Activated naive CD4-positive, alpha-beta T cell (primary cell): ENCODE measurements at places on chromosomes 12 and 14.

DNA sequence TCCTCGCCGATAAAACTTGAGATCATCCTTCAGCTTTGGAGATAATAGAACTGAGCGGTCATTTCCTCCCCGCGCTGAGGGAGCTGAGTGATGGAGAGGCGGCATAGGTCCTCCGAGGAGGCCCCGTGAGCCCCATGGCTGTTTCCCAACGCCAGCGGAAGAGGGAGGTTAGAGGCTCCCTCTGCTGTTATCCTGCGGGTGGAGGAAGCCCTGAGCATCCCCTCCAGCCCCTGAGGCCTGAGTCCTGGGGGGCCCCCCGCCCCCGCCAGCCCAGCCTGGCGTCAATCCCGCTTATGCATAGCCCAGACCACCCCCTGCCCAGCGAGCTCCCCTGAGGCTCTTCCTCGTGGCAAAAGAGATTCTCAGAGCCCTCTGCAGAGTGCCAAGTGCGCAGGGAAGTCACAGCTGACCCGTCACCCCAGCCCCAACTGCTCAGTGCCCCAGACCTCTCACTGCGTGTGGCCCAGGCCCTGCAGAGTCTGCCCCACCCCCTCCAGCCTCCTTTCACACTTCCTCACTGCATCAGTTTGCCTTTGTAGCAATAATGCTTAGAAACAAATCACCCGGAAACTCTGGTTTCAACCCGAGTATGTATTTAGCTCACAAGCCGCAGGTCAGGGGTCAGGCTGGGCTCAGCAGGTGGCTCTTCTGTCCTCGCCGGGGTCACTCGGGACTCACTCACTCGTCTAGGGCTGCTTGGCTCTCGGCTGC, 44.7 kb upstream of the GALNT9 start:
- DNase-seq: no peak

DNA sequence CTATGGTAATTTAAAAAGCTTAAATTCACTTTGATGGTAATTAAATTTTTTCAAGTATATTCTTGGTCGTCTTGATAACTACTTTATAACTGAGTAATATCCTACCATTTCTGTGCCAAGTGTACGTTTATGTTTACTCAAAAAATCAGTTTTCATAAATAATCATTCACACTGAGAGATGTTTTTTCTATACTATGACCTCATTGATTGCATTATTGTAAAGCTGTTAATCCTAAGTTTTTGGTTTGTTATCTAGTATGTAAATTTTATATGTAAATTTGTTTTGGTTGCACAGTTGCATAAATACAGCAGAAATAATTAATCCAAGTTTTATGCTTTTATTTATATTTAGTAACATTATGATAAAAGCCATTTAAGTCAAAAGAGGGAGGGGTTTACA, 196.4 kb upstream of the PRICKLE1 start:
- DNase-seq: no peak

DNA sequence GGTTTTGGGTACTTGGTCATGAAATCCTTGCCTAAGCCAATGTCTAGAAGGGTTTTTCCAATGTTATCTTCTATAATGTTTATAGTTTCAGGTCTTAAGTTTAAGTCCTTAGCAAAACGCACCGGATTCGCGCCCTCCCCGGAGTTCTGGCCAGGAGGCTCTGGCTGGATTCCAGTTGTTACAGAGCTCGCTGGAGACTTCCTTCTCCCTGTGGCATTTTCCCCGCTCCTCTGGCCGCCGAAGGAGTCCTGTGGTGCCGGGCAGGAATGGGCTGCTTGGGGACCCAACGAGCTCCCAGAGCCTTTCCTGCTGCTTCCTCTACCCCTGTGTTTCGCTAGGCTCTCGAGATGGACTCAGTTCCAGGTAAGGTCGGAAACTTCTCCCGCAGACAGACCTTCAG, 335.9 kb downstream of the AEBP2 start:
- DNase-seq: no peak

DNA sequence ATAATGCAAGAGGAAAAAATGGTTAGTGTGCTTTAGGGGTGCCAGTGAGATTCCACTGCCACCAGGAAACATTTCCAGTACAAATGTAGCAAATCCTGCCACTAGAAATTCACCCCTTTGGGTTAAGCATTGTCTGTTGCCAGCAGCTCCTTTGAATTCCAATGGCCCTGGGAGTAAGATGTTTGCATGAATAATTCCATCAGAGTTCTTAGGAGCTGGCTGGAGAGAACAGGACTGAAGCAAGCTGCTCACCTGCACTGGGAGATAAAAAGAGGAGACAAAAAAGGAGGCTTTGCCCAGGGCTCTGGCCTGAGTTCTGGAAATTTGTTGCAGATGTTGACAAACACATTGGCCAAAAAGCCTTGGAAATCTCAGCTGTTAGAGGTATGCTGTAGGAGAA, 57.6 kb downstream of the HSPB8 start:
- no peak for DNase-seq

DNA sequence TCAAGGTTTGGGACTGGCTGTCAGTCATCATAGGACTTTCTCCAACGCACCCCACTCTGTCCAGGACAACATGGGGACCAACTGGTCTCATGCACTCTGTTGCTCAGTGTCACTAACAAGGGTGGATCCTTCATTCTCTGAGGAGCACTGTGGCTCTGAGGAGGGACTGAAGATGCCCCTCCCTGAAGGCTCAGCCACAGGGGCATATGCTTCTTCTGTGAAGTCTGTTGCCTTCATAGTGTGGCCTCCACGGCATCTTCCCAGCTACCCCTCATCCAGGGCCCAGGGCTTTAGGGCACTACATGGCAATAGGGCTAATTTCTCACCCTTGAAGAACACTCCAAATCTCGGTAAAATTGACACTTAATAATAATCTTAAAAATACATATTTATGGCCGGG, 14.3 kb upstream of the IFI27L2 start:
- no peak for DNase-seq

- no peak for DNase-seq
Measured at GRCh38 chr12:90773491-90773890, 181.5 kb downstream of the CCER1 start.

- no peak for DNase-seq
Measured at GRCh38 chr12:26727482-26728204, 105.4 kb downstream of the ITPR2 start.

DNA sequence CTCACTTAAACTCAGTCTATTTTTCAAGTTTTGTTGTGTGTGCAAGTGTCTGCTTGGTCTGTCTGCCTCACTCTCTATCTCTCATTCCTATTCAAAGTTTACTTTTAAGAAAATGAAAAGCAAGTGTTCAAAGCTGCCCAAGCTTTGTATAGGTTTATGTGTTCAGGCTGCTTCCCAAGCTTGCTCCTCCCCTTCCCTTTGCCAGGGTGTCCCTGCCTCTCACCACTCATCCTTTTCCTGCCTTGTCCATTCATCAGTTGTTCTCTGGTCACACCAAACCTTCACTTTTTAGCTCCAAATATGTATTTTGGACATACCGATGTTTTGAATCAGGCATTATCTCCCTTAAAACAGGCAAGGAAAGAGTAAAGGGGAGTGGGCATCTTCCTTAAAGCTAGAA, 41.3 kb downstream of the STK38L start:
- no peak for DNase-seq

GRCh38 chr12:46179693-46180452, 89.0 kb downstream of the SLC38A1 start:
- DNase-seq: no peak

GRCh38 chr14:61894452-61895077, 132.3 kb downstream of the SNAPC1 start:
- peak; percentile 24 for DNase-seq

- DNase-seq: no peak
Measured at GRCh38 chr12:112768278-112768677, 23.3 kb upstream of the RPH3A start.

- DNase-seq: no peak
Measured at GRCh38 chr14:39033371-39033770, 69.7 kb downstream of the SEC23A start.

DNA sequence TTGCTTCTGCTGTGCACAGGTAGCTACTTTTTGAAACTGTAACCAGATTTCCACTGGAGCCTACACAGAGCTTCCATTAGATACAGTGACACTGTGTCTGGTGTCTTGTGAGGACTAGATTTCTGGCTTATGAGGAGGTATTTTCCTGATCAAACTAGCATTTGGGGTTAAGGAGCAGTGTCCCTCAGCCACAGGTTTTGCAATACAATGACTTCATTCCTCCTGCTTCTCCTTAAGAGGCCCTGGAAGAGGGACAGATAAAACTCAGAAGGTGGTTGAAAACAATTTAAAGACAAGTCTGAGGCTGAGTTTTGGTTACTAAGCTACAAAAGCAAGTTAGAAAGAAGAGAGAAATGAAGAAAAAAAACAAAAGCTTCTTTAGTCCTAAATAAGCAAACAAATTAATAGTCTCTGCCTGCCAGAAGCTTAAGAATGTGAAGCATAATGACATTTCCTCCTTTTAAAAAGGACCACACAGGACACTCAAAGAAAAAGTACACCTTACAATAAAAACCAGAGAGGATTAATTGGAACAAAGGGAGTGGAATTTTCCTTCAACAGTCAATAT, 53.0 kb downstream of the PKP2 start:
- DNase-seq: no peak

- no peak for DNase-seq
Measured at GRCh38 chr12:116074686-116075085, 202.8 kb downstream of the MED13L start.

- no peak for DNase-seq
Measured at GRCh38 chr12:101599311-101599710, 4.5 kb downstream of the MYBPC1 start.

- DNase-seq: no peak
Measured at GRCh38 chr14:26213846-26214575, 383.8 kb downstream of the NOVA1 start.
